ENCODE measurements at places on chromosomes 4 and X.

- DNase-seq, result no peak
Observed at GRCh38 chr4:35943606-35944005, 300.7 kb downstream of the ARAP2 start.

DNA sequence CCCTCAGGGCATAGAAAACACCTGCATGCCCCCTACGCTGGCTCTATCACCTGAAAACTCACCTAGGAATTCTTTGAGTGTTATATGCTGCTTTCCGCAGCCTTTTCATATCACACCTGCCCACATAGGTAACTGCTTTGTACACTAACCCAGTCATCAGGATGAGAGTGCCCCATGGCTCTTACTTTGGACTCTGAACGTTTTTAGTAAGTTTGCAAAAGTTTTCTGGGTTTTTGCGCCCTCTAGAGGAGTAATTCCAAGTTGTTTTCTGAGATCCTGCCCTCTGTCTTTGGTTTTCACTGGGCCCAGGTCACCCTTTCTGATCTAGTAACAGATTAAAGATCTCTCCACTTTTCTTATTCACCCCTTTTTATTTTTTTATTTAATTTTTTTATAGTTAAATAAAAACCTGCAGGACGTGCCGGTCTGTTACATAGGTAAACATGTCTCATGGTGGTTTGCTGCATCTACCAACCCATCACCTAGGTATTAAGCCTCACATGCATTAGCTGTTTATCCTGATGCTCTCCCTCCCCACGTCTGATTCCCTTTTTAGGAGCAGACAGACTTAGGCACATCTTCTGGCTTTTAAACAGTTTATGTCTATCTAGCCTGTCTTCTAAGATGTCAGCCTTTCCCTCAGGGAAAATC, 139.2 kb downstream of the NWD2 start:
- no peak for DNase-seq

- no peak for DNase-seq
Observed at GRCh38 chrX:29215251-29215650, 628.0 kb downstream of the IL1RAPL1 start.

- DNase-seq, result no peak
Observed at GRCh38 chr4:31516520-31516919, 796.4 kb downstream of the PCDH7 start.

GRCh38 chrX:150240643-150240970, 122.5 kb upstream of the MAMLD1 start:
- DNase-seq, result no peak

GRCh38 chr4:119299260-119299671, 22.7 kb downstream of the FABP2 start:
- no peak for DNase-seq

- no peak for DNase-seq
Observed at GRCh38 chrX:17546356-17546755, 171.4 kb downstream of the NHS start.

DNA sequence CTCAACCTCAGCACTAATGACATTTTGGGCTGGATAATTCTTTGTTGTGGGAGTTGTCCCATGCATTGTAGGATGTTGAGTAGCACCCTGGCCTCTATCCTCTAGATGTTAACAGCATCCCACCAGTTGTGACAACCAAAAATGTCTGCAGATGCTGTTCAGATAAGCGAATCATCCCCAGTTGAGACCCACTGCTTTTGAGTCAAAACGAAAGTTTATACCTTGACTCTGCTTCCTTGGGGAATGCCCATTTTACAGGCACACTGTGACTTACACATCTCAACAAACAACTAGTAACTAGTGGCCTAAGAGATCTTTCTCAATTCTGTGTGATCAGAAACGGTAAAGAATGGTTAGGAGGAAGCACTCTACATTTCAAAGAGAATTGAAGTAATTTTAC, 37.0 kb downstream of the SEPSECS start:
- DNase-seq, result no peak
